Endodermal cell (in vitro differentiated cells): ENCODE measurements at places on chromosomes 11 and 22. TPM values are rescaled to one million over a fixed set of nuclear protein-coding genes. Genes with fewer than 3 reads are reported as not detected.

DNA sequence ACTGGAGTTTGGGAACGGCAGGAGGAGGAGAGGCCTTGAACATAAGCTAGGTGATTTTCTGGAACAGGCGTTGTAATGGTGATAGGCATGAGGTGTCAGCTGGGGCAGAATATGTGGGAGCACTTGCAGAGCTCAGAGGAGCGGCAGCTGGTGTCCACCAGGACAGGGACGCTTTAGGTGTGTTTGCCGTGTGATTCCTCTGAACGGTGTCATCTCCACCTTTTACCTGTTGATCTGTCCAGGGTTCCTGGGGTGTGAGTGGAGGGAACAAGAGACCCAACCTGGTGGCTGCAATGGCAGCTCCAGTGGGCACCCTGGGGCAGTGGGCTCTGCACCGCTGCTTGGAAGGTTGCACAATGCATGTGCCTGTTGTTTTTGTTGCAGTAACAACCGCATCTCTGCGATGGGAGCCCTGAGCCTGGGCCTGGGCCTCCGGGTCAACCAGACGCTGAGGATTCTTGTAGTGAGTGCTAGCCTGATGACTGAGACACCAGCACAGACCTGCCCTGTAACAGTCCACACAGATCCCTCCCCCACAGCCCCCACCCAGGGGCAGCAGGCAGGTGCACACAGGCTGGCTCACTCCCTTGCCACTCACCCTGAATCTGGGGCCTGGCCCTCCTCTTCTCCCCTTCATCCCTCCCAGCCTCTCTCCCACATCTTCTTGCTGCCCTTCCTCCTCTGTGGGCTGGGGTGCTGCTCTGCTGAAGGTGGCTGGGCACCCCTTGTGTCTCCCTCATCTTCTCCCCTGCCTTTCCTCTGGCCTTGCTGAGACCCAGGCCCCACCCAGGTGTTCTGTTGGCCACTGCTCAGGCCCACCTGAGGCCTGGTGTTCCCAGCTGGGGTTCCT, 9.2 kb downstream of the LRRC74B start:
- DNase-seq: no peak

DNA sequence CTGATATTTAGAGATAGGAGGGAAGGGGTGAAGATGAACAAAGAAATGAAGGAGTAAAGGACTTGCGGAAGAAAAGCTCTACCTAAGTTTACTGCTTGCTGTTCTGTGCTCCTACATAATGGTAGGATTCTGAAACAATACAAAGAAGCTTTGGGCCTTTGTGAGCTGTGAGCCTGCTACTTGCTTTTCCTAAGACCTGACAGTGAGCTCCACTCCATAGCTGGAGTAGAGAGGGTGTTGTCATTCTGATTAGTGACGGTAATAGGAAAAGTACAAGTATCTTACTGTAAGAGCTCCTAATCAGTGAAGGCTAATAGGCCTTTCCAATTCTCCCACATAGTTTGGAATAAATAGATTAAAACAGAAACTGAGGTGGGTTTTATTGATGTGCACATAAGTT, 75.9 kb downstream of the PARVA start:
- peak; percentile 15 for DNase-seq

DNA sequence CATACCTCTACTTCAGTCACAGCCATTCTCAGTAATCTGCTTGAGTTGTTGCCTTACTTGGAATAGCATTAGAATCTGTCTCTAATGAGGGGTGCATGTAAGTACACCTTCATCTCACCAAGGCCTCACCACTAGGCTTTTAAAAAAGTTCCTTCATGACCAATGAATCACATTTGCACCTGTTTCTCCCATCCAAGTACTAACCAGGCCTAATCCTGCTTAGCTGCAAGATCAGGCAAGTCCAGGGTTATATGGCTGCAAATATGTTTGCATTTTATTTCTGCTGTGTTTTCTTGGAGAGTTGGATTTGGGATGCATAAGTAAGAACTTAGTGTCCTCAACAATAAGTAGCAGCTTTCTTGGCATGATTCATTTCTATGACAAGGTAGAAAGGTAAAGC, 66.9 kb downstream of the BBOX1 start:
- DNase-seq: no peak

DNA sequence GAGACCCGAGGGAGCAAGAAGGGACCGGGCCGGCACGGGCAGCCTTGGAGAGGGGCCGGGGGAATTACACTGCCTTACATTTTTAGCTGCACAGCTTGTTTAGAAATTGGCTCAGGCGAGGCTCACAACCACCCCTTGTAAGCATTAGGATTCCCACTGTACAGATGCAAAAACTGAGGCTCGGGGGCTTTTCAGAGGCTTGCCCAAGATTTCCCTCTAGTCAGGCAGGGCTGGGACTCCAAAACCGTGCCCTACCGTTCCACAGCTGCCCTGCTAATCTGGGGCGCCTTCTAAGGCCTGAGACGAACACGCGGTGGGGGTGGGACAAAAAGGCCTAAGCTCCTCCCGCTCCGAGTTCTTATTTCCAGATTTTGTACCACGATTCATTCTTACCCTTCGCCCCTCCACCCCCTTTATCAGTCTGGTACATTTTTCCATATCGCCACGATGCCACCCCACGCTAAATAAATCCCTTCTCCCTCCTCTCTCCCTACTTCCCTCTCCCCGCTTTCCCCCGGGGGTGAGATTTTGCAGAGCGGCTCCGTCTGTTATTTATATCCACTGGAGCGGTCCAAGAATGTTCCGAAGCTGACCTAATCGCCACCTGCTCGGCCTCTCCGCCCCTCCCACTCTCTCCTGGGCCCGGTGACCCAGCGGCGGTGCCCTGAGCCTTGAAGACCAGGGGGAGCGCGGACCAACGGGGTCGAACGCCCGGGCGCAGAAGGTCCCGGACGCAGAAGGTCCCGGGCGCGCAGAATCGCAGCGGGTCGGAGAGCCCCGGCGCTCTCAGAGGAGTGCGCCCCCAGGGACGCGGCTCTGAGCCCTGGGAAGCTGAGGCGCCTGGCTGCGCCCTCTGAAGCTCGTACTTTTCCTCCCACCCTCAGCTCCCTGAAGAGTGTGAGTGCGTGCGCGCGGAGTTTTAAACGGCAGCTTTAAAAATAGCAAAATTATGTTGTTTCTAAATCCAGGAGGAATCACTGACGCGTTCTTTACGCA, 764 bp upstream of the PACSIN3 start:
- DNase-seq: peak; percentile 83

PDE2A gene
- 8.7 and 13.3 TPM in 2 replicates for total RNA-seq

KRTAP5-10 gene
- total RNA-seq: 0.29 TPM in 1 of 3 replicates, not detected in the others

OR5P2 gene
- total RNA-seq: 1.1 to 5.8 TPM (median 1.6 TPM) in 3 replicates

- no peak for DNase-seq
These were observed 15.5 kb upstream of the ST3GAL4 start for GRCh38 chr11:126339863-126340434.

EHBP1L1 gene
- total RNA-seq: 7.5 to 10.6 TPM (median 9.8 TPM) in 3 replicates
